ENCODE measurements at places on chromosomes 13 and 19. TPM values are rescaled to one million over a fixed set of nuclear protein-coding genes. Genes with fewer than 3 reads are reported as not detected.
A peak's percentile ranks its signal among the peaks of the same experiment; 100 is the strongest.

- no peak for DNase-seq
These were observed 1608.8 kb downstream of the OLFM4 start for GRCh38 chr13:54637366-54637765.

GRCh38 chr13:46113596-46113995 lies 8.8 kb upstream of the CPB2 start:
- peak; percentile 90 for DNase-seq

- DNase-seq, result peak; percentile 90
These were observed at the start of gene ZNF599 for GRCh38 chr19:34772697-34773554. Gene ZNF599, minus strand, starts transcription at chr19:34773215. Its CDS starts 374 bp downstream, at chr19:34772841.

GRCh38 chr13:74193391-74193790 lies 59.2 kb upstream of the KLF12 start:
- peak; percentile 39 for DNase-seq

DNA sequence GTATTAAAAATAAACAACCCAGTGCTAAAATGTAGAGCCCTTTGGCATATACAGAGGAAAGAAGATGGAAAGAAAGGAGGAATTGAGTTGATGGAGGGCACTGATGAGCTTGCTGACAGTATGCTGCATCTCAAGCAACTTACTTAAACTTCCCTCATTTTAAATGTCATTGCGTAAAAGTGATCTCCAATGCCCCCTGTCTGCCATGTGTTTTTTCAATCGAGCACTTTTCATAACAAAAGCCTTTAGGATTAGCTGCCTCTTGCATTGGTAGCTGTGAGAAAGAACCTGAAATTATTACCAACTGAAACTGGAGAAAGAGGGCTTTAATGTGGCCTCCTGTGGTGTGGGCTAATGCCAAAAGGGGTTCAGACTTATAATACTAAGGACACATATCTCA lies 541.6 kb downstream of the SUCLA2 start:
- no peak for DNase-seq

GRCh38 chr19:3108775-3109174 lies 14.6 kb downstream of the GNA11 start:
- DNase-seq, result peak; percentile 73

GRCh38 chr13:21632196-21632595 lies 28.2 kb upstream of the MICU2 start:
- DNase-seq, result no peak

DNA sequence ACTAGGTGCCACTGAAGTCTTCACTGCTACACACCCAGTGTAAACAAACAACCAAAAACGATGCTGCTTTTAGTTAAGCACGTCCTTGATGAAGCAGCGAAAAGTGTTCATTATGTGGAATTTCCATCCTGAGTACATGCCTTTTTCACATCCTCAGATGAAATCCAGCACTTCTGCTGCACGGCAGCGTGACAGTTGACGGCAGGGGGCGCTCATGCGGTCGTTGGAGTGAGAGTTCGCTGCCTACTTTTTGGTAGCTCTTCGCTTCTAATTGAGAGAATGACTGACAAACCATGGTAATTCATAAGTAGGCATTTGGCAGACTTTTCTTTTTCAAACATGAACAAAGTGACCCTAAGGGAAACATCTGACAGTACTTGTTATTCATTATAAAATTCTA lies 1124.9 kb downstream of the EFNB2 start:
- DNase-seq, result peak; percentile 1

GRCh38 chr13:83019986-83020385 lies 862.3 kb downstream of the SLITRK1 start:
- DNase-seq, result no peak

DNA sequence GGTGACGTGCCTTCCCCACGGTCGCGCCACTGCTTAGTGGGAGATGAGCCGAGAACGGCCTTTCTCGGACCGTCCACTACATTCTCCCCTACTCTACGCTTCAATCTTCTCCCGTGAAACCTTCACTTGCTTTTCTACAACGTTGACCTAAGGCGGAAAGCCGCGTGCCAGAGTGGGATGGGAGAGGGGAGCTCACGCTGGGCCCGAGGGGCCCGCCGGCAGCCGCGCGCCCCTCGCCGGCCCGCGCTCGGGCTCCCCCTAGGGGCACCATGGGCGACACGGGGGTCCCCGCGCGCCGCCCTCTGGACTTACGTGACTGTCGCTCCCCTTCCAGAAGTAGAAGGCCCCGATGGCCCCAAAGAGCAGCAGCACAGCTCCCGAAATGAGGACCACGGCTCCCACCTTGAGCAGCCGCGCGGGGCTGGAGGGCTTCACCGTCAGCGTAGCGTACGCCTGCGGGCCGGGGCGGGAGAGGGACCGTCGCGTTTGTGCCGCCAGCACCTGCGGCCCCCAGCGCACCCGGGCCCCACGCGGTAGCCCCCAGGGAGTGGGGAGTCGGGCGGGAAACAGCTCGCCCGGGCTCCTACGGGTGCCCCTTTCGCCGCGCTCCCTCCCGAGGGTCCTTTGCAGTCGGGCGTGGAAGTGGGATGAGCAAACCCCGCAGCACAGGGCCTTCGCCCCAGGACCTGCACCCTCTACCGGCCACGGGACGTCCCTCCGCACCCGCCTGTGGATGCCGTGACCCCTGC lies 727 bp downstream of the CNMD start:
- peak; percentile 26 for DNase-seq

- no peak for DNase-seq
These were observed 64.2 kb upstream of the UQCRFS1 start for GRCh38 chr19:29277102-29277501.

GRCh38 chr13:114118511-114119123 lies 13.8 kb downstream of the RASA3 start:
- DNase-seq, result peak; percentile 89

DNA sequence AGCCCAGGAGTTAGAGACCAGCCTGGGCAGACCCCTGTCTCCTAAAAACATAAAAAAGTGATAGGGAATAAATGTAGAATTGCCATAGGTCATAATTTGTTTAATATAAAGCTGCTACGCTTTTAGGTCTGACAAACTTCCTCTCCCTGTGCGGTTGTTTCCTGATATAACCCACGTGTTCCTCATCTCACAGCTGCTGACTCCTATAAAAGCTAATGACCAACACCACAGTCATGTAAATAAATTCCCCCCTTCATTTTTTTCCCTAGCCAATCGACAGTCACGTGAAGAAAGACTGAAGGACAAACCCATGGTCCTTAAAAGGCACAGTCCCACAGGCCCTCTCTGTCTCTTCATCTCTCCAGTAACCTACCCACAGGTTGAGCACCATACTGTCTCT lies 27.5 kb downstream of the ZNF266 start:
- DNase-seq, result no peak

DNA sequence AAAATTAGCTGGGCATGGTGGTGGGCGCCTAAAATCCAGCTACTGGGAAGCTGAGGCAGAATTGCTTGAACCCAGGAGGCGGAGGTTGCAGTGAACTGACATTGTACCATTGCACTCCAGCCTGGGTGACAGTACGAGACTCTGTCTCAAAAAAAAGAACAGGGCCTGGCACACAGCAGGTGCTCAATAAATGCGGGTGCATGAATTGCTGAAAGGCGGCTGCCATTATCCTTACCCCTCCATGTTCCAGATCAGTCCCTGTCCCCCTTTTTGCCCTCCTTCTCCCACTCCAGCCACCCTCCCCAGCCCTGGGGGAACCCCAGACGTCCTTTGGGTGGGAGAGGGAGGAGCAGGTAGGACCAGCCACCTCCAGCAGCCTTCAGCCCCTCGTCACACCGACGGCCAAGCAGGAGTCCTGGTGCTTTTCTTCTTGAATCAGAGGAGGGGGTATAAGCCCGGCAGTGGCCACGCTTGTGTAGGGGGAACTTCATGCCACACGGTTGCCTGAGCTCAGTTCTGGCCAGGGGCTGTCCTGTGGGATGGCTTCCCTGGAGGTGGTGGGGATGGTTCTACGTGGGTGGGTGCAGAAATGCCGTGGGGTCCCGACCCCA lies 20.4 kb upstream of the NFIC start:
- no peak for DNase-seq

GRCh38 chr19:19446655-19447437 lies 41.4 kb downstream of the GATAD2A start:
- no peak for DNase-seq

DNA sequence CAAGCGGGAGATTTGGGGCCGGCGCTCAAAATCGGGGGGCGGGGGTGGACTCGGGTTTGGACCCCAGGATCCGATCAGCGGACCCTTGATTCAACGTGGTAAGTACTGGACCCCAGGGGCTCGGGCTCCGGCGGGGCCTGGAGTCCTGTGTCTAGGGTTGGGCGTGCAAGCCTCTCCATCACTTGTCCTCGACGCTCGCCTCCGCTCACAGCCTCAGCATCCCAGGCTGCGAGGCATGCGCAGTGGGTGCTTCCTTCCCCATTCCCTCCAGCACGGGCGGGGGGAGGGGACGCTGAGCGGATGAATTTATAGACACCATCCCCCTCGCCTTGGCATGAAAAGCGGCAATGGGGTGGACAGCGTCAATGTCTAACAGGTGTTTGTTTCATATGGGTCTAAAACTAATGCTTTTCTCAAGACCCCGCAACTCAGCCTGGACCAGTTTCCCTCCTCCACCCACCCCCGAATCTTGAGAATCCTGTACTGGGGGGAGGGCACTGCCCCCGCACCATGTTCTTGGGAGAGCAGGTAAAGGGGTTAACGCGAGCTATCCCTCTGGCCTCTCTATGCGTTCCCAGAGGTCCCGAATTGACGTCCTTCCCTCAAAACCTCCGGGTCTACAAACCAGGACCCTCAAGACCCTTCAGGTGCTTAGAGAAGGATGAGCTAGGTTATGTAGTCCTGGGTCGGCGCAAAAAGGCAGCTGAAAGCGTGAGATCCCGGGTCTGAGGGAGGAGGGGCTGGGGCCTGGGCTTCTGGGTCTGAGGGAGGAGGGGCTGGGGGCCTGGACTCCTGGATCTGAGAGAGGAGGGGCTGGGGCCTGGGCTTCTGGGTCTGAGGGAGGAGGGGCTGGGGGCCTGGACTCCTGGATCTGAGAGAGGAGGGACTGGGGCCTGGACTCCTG lies 579 bp downstream of the CPT1C start:
- peak; percentile 71 for DNase-seq

- no peak for DNase-seq
These were observed 147.4 kb downstream of the PTPRS start for GRCh38 chr19:5193192-5193591.

GRCh38 chr13:110108348-110109139 lies 198.4 kb downstream of the COL4A1 start:
- DNase-seq, result peak; percentile 75

DNA sequence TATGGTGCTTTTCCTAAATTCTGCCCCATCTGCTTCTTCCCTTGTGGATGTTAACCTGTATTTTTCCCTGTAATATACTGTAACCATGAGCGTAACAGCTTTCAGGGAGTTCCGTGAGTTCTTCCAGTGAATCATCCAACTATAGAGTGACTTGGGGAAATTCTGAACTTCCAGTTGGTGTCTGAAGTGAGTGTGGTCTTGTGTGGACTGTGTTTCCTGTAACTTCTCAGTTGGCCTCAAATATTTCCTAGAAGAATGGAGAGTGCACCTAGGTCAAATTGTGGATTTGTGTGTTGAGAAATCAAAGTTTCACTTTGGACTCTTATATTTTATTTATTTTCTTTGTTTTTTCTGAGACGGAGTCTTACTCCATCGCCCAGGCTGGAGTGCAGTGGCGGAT lies 11.0 kb upstream of the ZNF766 start:
- DNase-seq, result no peak

DNA sequence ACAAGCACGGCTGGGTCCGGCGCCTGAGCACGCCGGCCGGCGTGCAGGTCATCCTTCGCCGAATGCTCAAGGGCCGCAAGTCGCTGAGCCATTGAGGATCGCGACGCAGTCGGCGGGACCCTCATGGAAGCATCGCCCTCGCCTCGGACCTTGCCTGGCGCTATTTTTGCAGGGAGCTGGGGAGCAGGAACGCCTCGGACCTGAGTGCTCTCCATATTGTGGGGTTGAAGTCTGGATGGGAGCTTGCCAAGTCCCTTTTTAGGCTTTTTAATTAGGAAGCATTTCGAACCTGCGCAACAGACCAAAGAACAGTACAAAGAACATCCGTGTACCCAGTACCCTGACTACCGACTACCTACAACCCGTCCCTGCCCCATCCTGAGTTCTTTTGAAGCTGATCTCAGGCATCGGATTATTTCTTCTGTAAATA lies 628 bp downstream of the MRPL34 start:
- DNase-seq, result no peak

DNA sequence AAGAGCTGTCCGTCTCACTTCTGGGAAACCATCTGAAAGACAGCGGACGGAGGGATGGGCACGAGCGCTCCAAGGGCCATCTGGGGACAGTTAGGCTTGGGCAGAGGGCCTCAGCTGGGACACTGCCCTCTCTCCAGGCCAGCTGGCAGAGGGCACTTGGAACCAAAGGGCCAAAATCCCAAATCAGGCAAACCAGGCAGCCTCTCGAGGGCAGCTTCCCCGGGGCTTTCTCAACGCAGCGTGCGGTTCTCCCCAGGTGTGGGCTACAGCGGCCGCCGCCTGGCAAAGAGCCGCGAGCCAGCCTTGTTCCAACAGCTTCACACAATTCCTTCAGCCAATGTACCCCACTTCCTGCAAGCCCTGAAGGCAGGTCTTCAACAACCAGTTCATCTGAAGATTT lies 5.0 kb downstream of the MLLT1 start:
- no peak for DNase-seq

DNA sequence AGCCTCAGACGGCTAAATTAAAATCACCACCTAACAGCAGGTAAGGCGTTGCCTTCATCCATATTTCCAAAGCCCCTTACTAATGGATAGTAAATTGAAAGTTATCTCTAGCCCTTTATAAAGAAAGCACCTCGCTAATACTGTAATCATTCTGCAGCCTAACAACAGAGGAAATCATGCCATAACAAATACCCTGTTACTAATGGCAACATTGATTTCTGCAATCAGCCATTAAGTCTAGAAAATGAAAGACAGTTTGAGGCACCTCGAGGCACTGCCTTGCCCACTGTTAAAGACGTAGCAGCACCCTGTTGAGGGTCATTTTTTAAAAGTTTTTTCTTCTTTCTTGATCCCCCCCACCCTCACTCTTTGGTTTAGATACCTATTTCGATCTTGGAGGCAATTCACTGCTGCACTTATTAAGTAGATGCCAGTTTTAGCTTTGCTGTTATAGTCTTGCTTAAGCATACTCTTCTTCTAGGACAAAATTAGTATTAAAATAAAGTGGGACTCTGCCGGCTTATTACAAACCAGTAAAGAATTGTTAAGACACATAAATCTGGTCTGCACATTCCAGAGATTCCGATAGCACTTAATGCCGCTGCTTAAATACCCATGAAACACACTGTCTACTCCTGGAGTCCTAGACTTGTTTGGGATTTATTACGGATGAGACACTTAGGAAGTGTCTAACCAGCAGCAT lies 74.8 kb downstream of the ZNF536 start:
- DNase-seq, result no peak

Gene WDR88
- not detected for total RNA-seq

Gene KIR2DL1
- not detected for total RNA-seq

Gene CD22
- 0.22 TPM for total RNA-seq

Gene KANK3
- total RNA-seq, result 55.8 TPM

Gene CEACAM3
- total RNA-seq, result not detected

Gene ZNF793
- total RNA-seq, result 0.65 TPM

Gene KBTBD6
- 5.9 TPM for total RNA-seq

Gene HOMER3
- total RNA-seq, result 124 TPM

Gene TNFSF9
- total RNA-seq, result 0.40 TPM

Gene VSIG10L
- under 0.01 TPM for total RNA-seq

Gene PRX
- 1.2 TPM for total RNA-seq

Gene TEX29
- 0.20 TPM for total RNA-seq
